ENCODE measurements at places on chromosomes 7 and 10.

GRCh38 chr7:73968487-73968886 lies 59.5 kb upstream of the ELN start:
- DNase-seq = no peak

DNA sequence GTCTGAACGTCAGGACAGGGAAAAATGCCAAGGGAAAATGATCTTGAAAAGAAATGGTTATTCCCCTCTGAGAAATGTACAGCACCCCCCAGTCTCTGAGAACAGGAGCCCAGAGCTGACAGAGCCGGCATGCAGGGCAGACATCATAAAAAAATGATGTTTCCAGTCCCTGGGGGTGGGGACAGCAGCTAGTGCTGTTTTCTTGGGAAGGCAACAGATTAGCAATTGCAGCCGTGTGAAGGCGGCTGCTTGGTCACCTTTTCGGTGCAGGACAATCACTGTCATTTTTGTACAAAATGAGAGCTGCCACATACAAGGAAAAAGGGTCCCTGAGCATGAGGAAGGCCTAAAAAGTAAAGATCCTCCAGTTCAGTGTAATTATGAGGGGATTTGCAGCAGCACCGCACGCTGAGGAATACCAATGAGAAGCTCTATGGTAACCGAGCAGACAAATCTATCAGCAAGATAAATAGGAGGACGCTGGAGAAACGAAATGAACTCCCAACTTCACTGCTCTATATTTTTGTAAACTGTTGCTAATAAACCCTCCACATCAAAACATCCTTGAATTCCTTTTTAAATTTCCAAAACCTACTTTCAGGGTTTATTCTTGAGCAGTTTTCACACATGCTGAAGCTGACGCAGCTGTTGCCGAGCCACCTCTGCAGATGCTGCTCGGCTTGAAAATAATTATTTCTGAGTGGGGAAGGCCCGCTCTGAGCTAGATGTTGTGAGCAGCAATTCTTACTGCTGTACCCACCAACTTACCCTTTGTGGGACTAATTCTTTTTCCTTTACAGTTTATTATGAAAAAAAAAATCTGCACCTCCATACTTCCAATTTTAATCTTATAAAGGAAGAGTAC lies 98.2 kb upstream of the NEBL start:
- DNase-seq = no peak

GRCh38 chr10:102773986-102774385 lies 30.2 kb downstream of the WBP1L start:
- DNase-seq = no peak

DNA sequence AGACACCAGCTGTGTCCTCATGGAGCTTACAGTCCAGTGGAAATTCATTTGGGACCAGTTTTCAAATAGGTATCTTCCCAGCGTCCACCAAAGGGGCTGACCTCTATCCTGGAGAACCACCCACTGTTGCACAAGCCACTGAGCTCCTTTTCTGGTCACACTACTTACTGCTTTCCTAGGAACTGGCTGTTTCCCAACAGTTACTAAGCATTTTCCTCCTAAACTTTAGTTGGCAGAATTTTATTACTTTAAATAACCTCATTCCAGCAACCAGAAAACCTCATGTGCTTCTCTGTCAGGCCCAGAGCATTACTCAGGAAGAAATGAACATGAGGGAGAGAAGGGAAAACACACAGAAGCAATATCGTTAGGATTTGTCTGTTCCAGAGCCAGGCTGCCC lies 183.1 kb downstream of the GPAM start:
- no peak for DNase-seq

- DNase-seq = no peak
These were observed 17.8 kb downstream of the CAV1 start for GRCh38 chr7:116542618-116543017.

- no peak for DNase-seq
These were observed 110.7 kb upstream of the CARD11 start for GRCh38 chr7:3154317-3154716.

GRCh38 chr10:85531706-85532105 lies 834.9 kb downstream of the GRID1 start:
- DNase-seq = no peak

DNA sequence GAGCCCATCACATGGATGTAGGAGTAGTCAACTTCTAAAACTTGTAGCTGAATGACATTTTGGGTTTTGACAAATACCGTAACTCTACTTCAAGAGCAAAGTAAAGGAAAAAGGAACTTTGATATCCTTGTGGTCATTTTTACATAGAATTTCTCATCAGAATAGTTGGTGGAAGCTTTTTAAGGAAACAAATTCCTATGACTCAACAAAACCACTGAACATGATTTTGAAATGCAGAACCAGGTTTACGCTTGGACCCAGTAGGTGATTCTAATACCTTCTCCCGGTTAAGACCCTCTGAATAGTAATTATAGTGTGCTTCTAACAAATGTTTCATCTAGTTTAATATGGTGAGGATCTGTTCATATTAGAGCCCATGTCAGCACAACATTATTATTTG lies 307.8 kb downstream of the GPR37 start:
- no peak for DNase-seq

DNA sequence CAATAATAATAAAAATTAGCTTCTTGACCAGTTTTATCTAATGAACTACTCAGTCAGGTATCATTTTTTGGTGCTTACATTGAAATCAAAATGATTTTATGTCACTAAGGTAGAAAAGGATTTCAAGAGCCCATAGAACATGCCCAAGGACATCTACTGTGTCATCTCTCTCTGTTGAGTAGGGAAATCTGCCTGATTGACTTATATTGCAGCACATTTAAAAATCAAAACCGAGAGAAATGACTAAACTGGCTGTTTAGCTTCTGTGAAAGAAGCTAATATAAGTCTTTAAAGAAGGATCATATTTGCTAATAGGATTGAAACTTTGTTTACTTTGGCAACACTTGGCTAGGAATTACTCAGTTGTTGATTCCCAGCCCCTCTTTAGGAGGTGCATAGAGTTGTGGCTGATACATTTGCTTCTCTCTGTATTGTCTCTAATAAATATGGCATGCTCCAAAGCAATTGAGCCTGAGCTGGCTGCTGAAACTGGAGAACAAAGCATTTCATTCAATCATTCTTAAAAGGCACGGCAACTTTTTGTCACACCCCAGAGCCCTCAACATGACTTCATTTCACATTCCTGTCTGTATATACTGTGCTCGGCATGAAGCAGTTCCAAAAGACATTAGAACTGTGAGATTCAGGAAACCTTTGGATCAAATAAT lies 1096.9 kb upstream of the POT1 start:
- DNase-seq = no peak

GRCh38 chr7:130733931-130734814 lies at the start of gene KLF14:
Gene KLF14 (minus strand): TSS chr7:130734207. CDS start chr7:130734033, 174 bp downstream.
- DNase-seq = peak; percentile 16

DNA sequence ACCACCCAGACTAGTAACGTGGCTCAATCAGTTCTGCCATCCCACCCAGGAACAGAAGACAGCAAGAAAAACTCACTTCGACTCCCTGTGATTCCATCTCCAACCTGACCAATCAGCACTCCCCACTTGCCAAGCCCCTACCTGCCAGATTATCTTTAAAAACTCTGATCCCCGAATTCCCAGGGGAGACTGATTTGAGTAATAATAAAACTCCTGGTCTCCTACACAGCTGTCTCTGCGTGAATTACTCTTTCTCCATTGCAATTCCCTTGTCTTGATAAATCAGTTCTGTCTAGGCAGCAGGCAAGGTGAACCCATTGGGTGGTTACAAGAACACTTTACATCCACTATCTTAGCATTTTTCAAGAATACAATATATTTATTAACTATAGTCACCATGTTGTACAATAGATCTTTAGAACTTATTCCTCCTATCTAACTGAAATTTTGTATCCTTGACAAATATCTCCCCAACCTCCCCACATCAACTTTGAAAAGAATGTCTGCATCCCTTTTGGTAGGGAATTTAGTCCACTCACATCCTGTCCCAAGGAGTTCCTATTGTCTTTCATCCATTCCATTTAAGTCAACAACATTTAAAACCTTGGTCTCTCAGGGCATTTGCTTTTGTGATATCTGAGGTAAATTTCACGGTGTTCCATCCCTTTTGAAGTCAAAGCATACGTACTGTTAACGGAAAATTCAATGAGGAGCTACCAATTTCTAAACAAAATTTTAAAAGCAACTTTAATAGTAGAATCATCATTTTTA lies 163.7 kb downstream of the MACC1 start:
- DNase-seq = no peak

DNA sequence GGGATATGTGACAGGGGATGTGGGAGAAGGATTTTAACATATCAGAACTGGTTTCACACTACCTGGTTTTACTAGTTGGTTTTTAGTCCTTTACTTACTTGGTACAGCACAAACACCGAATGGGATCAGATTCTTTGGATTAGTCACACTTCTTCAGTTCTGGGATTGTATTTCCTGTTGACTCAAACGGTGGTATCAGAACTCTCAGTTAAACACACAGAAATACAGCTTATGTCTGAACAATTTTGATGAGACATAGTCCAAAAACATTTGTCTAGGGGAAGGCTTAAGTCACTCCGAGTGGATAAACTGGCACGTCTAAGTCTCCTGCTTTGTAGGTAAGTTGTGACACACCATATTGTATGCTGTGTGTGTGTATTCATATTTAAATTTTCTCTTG lies 480.5 kb downstream of the PHTF2 start:
- no peak for DNase-seq

DNA sequence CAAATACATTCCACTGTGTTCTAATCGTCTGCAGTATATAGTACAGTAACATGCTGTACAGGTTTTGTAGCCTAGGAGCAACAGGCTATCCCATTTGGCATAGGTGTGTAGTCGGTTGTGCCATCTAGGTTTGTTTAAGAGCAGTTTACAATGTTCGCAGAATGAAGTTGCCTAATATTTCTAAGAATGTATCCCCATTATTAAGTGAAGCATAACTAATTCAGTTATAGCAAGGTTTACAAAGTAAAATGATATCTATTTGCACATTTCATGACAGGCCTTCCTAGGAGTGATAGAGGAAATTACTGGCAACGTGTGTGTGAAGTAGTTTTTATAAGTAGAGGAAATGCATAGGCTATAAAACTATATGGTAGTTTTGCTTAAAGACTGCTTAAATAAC lies 4.0 kb downstream of the CREM start:
- no peak for DNase-seq

DNA sequence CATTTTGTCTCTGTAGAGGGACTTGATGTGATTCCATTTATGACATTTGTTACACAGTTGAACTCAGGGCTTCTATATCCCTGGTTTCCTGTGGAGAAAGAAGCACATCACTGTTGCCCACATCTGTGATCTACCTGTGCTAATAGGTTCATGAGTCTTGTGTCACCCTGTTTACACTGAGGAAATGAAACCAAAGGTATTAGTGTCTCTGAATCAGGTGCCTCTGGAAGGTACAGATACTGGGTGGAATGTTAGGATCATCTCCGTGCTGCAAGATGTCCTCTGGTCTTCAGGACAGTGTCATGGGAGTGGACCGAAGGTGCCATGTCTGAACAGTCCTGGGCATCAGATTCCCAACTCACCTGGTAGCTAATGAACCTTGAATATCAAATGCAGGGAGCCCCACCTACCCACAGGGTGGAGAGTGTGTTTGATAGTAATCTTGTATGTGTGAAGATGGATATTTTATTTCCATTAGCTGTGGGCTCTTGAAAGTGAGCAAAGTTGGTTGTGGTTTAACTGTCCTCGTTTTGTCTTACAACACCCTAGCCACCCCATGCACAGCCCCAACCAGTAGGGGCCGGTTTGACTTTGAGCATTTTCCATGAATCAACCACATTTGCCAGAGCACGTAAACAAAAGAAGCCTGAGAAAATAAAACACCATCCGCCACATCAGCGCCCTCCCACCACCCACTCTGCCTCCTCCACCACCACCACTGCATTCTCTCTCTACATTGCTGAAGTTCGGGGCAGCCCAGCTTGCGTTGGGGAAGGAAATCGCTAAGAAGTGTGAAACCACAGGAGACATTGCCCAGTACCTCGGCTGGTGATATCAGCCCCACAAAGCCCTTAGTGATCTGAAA lies 40.7 kb downstream of the TARP start:
- DNase-seq = peak; percentile 69

GRCh38 chr10:49183596-49184542 lies 4.3 kb downstream of the TMEM273 start:
- DNase-seq = no peak

DNA sequence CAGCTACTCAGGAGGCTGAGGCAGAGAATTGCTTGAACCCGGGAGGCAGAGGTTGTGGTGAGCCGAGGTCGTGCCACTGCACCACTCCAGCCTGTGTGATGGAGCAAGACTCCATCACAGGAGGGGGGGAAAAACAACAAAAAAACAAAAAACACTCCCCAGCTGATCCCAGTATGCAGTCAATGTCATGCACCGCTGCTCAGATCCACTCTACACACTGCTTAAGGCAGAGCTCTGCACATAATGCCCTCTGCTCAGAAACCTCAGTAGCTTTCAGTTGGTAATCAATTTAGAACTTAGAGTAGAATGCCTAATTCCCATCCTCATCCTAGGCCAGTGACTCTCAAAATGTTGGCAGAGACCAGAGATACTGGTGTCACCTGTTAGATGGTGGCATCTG lies 43.9 kb downstream of the PDSS1 start:
- no peak for DNase-seq

DNA sequence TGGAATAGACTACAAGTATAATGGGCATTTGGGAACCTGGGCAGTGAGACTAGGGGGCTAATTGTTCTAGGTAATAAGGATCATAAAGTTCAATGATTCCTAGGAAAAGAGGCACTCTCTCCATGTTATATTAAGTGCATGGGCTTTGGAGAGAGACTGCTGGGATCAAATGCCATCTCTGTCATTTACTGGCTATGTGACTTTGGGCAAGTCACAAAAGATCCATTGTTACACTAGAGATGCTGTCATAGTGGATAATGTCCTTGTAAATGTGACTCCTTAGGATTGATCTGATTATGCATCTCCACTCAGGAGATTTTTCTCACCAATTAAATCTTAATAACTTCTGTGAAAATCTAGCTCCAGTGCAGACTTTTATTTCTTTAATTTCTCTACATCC lies 156.3 kb upstream of the CACNA2D1 start:
- no peak for DNase-seq
